ENCODE measurements at places on chromosomes 12 and 14. TPM values are rescaled to one million over a fixed set of nuclear protein-coding genes. Genes with fewer than 3 reads are reported as not detected.
A peak's percentile ranks its signal among the peaks of the same experiment; 100 is the strongest.

GRCh38 chr14:96275177-96276112 is 19.4 kb downstream of the BDKRB1 start:
- H3K4me3 ChIP-seq, result no peak overlapping the region
- H3K27me3 ChIP-seq, result no peaks in the 10 kb centered on the region
- no peaks in the 10 kb centered on the region for H3K36me3 ChIP-seq
- H3K27ac ChIP-seq, result peak overlapping the region; percentile 15
- no peaks in the 10 kb centered on the region for H3K4me1 ChIP-seq
- DNase-seq, result peak; percentile 72

DNA sequence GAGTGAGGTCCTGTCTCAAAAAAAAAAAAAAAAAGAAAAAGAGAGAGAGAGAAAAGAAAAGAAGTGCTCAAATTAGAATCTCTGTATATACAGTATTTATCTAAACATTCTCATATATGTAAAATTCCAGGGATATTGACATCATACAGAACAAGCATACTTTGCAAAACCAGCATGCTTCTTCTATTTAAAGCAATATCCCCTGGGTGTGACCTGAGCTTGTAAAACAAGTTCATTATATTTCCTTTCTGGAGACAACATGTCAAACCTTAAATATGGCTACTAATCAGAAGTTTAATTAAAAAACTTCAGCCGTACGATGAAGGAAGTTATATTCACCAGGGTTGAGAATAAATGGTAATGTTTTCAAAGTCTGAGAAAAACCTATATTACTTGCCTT is 175.8 kb upstream of the HMGA2 start:
- H3K4me3 ChIP-seq, result no peak overlapping the region
- H3K27ac ChIP-seq, result no peak overlapping the region
- no peaks in the 10 kb centered on the region for H3K27me3 ChIP-seq
- DNase-seq, result no peak
- H3K4me1 ChIP-seq, result no peaks in the 10 kb centered on the region
- no peaks in the 10 kb centered on the region for H3K36me3 ChIP-seq

GRCh38 chr12:49279706-49280159 is 14.9 kb downstream of the TUBA1C start:
- DNase-seq, result no peak
- no peak overlapping the region for H3K27ac ChIP-seq
- H3K4me3 ChIP-seq, result no peak overlapping the region
- no peaks in the 10 kb centered on the region for H3K27me3 ChIP-seq
- H3K36me3 ChIP-seq, result no peaks in the 10 kb centered on the region

DNA sequence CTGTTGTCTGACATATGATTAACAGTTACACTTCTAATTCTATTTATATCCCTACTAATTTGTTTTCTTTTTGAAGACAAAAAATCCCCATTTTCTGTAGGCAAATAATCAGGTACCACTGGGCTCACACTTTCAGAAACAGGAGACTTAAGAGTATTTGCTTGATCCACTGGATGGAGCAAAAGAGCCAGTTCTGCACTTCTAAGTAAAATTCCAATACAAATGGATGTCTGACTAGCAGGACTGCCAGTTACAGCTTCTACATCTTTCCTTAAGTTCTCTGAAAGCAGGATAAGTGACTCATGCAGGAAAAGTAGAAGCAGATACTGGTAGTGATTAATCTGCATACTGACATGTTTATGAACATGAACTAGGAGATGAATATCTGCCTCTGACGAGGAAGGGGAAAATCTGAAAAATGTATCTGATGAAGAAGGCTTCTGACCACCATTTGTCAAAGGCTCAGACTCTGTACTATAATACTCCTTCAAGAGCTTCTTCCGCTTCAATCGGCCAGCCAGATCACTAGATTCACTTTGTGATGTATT is 73.8 kb upstream of the ANKS1B start:
- no peaks in the 10 kb centered on the region for H3K4me1 ChIP-seq
- no peak for DNase-seq
- no peak overlapping the region for H3K4me3 ChIP-seq
- H3K27me3 ChIP-seq, result no peaks in the 10 kb centered on the region

DNA sequence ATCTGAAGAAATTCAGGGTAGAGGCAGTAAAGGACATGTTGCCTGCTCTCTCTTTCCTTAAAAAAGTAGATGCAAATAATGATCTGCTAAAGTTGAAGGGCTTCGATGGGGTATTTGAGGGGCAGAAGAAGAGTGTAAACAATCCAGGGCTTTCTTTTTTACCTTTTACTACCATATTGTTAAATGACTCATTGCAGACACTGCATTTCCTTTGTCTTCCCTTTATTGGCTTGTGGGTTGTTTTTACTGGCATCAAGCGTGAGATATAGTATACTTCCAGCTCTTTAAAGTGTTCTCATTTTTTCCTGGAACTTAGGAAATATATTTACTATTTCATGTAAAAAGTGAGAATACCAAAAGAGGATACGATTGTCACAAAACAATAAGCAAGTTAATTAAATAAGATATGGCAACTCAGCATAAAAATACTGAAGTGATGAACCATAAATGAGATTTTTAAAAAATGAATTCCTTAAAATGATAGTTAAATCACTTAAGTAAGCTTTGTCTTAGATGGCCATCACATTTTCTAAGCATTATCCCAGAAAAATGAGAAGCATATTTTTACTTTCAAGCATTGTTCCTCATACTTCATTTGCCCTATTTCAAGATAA is 72.3 kb upstream of the KRAS start:
- H3K27me3 ChIP-seq, result no peaks in the 10 kb centered on the region
- no peak for DNase-seq
- no peak overlapping the region for H3K4me3 ChIP-seq
- no peaks in the 10 kb centered on the region for H3K36me3 ChIP-seq

- no peaks in the 10 kb centered on the region for H3K27me3 ChIP-seq
- no peak for DNase-seq
- H3K36me3 ChIP-seq, result no peaks in the 10 kb centered on the region
- no peak overlapping the region for H3K27ac ChIP-seq
Observed at GRCh38 chr14:54275997-54276725, 120.6 kb upstream of the CDKN3 start.

DNA sequence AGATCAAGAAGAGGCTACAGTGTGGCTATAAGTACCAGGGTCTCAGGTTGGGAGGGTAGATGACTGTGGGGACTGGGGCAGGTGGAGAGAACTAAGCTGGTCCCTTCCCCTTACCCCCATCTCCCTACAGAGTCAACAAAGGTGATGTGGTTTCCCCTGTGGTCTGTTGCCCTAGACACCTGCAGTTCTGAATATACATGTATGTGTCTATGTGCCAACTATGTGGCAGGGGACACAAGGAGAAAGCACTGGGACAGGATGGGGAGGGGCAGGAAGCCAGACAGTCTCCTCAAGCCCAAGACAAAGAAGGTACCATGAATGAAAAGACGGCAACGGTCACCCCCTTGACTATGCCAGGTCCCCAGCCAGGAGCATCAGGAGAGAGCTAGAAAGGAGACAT is 4.5 kb upstream of the HDAC7 start:
- H3K27ac ChIP-seq, result peak overlapping the region; percentile 98
- H3K27me3 ChIP-seq, result no peaks in the 10 kb centered on the region
- no peak for DNase-seq
- H3K4me1 ChIP-seq, result peaks cover 24% of the 10 kb centered on the region

DNA sequence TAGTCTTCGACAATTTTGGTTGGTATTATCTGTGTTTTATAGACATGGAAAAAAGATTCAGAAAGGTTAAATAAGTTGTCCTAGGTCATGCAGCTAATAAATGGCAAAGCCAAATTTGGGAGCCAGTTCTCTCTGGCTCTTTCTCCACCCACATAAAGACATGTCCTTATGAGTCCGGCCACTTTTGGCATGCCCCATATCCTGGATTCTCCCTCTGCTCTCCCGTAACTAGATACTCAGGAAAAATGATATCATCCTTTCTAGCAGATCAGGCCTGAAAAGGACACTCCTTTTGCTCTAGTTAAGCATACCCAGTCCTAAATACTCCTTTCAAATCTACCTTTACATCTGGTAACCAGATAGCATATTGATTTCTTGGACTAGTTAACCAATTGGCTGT is 64.4 kb downstream of the TTLL5 start:
- no peak for DNase-seq
- no peaks in the 10 kb centered on the region for H3K36me3 ChIP-seq
- H3K4me1 ChIP-seq, result no peaks in the 10 kb centered on the region
- H3K4me3 ChIP-seq, result no peak overlapping the region
- H3K27ac ChIP-seq, result peak overlapping the region; percentile 73

DNA sequence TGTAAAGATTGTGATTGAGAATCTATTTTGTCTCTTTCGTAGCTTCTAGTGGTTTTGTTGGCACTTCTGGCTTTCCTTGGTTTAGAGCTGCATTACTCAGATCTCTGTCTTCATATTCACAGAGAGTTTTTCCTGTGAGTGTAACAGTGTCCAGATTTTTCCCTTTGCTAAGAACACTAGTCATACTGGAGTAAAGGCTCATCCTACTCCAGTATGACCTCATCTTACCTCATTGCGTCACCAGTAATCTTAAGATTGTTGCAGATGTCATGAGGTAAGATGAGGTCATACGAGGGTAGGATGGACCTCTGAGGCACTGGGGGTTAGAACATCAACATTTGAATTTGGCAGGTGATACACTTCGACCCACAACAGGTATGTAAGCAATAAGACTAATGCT is 461.2 kb downstream of the FLRT2 start:
- H3K4me3 ChIP-seq, result no peak overlapping the region
- no peaks in the 10 kb centered on the region for H3K27me3 ChIP-seq
- H3K36me3 ChIP-seq, result no peaks in the 10 kb centered on the region

DNA sequence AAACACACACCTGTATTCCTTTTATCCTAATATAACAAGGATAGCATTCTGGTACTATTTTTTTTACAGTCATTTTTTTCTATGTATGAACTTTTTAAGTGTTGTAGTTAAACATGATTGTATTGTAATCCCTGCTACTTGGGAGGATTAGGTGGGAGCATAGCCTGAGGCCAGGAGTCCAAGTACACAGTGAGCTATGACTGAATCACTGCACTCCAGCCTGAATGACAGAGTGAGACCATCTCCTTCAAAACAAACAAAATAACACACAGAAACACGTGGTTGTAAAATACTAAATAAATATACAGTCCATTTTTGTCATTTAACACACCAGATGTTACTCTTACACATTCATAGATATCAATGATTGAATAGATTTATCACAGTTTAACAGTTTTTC is 56.9 kb downstream of the MAP4K5 start:
- no peak overlapping the region for H3K4me3 ChIP-seq
- no peak for DNase-seq

GRCh38 chr14:54782751-54783659 is 119.6 kb downstream of the GCH1 start:
- H3K4me3 ChIP-seq, result no peak overlapping the region
- H3K36me3 ChIP-seq, result no peaks in the 10 kb centered on the region
- H3K4me1 ChIP-seq, result no peaks in the 10 kb centered on the region

DNA sequence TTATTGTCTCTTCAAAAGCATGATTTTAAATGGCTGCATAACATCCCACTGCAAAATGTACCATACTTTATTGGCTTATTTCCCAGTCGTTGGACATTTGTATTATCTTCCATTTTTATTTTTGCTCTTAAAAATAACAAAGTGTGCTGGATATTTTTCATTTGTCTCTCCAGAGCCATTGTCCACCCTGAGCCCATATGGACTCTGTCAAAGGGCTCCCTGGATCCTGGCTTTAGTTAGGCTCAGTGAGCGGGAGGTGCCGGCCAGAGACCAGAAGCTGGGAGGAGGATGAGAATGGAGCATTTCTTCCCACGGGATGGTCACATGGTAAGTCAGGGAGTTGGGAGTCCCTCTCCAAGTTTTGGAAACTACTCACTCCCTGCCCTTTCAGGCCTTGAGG is 296.9 kb downstream of the NUAK1 start:
- no peaks in the 10 kb centered on the region for H3K36me3 ChIP-seq
- no peak overlapping the region for H3K4me3 ChIP-seq
- H3K27ac ChIP-seq, result no peak overlapping the region
- H3K4me1 ChIP-seq, result no peaks in the 10 kb centered on the region

- no peak overlapping the region for H3K27ac ChIP-seq
- no peak for DNase-seq
- H3K4me3 ChIP-seq, result no peak overlapping the region
- H3K4me1 ChIP-seq, result no peaks in the 10 kb centered on the region
- H3K27me3 ChIP-seq, result no peaks in the 10 kb centered on the region
Observed at GRCh38 chr12:69881771-69882170, 56.7 kb downstream of the MYRFL start.

DNA sequence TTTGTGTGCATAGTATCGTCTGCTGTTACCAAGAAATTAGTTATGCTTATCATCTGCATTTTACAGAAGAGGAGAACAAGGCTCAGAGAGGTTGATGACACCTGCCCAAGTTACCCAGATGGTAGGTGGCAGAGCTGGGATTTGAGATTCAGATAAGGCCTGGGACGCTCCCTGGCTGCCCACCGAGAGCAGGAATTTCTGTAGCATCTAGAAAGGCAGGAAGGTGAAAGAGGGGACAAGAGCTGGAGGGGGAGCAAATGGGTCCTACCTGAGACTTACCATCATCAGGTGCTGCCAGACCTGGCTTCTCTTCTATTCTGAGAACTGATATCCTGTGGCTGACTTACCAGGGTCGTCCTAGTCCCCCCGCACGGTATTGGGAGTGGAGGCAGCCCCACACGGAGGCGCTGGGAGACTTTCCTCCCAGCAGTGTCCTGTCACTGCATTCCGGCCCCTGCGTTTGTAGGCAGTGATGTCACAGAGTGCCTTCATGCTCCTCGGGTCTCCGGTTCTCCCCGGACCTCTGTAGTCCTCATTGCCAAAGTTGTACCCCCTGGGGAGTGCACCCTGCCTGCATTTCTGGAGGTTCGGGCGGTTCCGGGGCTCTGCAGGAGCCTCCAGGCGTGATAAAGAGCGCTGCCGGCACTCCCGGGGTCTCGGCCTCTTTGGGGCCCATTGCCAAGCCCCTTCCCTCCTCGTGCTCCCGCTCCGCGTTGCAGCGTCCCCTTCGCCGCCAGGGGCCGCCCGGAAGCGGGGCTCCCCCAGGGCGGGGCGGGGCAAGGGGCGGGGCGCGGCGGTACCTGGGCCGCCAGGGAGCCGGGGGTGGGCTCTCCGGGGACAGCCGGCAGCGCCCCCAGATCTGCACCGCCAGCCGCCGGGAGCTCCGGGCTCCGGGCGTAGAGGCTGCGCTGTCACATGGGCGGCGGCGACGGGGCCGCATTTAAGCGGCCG is at the start of gene CABP1:
Gene CABP1 (plus strand): TSS at position 856 of the 951 bp plus-strand sequence. CDS start 60 bp downstream, at position 916.
- H3K4me1 ChIP-seq, result peaks cover 14% of the 10 kb centered on the region
- no peak within 1 kb of the TSS for H3K4me3 ChIP-seq
- H3K36me3 ChIP-seq, result no peaks in the 10 kb centered on the region
- H3K27me3 ChIP-seq, result peaks cover 12% of the 10 kb centered on the region
- no peak within 1 kb of the TSS for H3K27ac ChIP-seq

Gene TMPRSS12
- not detected for total RNA-seq

Gene PZP
- total RNA-seq, result 0.79 TPM

Gene FAM181A
- not detected for total RNA-seq

Gene BEST3
- not detected for total RNA-seq

Gene SLC6A12
- 2.4 TPM for total RNA-seq

Measured in uterus (tissue), 4 donors.